ENCODE measurements at places on chromosomes 3 and 15. TPM values are rescaled to one million over a fixed set of nuclear protein-coding genes. Genes with fewer than 3 reads are reported as not detected.

DNA sequence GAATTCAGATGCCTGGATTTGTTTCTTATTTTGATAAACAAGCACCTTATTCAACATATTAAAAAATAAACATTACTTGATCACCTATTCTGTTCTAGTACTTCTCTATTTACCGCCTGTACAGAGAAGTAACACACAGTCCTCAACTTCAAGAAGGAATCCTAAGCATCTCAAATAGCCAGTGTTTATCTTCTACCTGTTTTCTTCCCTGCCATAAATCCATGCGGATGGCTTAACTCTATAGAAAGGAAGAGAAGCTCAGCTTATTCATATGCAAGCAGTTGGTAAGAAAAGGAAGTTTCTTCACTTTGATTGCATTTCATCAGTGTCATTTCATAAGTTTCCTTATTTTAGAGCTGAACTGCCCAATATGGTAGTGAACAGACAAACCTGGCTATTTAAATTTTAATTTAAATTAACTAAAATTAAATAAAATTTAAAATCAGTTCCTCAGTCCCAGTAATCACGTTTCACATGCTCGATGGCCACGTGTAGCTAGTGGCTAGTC, 210.0 kb upstream of the PEX5L start:
- DNase-seq: no peak

- no peak for DNase-seq
Measured at GRCh38 chr3:127139601-127140500, 53.1 kb upstream of the PRR23E start.

DNA sequence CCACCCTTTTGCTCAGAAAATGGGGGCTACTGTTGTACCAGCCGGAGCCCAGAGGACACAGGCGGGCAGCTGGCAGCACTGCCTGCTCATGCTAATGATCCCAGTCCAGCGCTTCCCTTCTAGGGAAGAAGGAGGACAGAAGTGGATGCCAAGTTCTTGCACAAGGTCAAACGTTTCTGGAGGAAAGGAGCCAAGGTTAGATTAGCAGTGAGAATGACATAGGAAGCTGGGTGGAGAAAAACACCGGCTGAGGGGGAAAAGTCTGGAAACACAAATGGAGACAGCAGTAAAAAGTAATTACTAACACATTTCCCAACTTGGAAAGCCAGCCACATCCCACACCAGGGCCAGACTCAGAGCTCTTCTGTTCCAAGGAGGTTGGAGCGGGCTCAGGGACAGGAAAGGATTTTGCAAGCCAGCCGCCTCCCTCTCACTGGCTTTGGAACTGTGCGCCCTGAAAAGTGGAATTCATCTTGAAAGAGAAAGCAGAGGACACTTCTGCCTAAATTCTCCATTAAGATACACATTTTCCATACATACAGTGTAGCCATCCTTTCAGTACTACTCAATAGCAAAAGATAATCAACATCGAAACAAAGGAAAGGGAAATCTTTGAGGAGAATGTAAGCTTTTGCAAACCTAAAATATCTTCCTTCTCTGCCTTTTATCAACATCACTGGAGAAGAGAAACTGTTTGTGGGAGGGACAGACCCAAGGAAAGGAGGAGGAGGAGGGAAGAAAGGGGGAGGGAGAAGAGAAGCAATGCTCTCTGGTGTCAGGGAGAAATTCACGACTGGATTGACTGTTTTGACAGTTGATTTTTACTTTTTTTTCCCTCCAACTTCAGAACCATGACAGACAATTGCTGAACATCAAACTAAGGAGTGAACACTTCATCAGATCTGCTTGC, 133.6 kb downstream of the CD47 start:
- DNase-seq: no peak

DNA sequence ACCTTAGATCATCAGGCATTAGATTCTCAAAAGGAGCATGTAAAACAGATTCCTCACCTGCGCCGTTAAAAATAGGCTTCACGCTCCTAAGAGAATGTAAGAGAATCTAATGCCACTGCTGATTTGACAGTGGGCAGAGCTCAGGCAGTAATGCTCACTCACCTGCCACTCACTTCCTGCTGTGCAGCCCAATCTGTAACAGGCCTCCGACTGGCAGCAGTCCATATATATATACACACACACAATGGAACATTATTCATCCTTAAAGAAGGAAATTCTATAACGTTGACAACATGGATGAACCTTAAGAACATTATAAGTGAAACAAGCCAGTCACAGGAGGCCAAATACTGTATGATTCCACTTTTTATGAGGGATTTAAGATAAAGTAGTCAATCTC, 24.5 kb downstream of the ZNF148 start:
- DNase-seq: no peak

Gene C3orf85
- not detected for total RNA-seq

Gene FES
- total RNA-seq: 229 TPM

Gene RPL4
- total RNA-seq: 9,045 TPM

Gene MEIS2
- 0.54 TPM for total RNA-seq

Gene ARHGEF3
- total RNA-seq: 21.0 TPM

Gene ZPLD1
- total RNA-seq: not detected
